ENCODE measurements at places on chromosomes 5 and 9. TPM values are rescaled to one million over a fixed set of nuclear protein-coding genes. Genes with fewer than 3 reads are reported as not detected.

DNA sequence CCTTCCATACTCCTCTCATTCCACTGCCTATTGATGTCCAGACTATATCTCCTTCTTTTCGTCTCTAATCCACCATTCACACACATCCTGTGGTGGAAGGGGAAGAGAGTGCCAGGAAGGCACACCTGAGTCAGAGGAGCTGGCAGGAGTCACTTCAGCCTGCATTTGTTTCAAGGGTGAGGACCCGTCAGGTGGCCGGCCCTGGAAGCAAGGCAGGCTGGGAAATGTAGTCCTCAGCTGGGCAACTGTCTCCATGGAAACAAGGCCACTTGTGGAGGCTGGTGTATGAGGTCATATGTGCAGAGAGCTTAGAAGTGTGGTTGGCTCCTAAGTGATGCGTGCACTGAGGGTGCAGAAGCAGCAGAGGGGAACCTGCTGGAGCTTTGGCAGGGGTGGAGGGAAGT is 278.4 kb downstream of the NSG2 start:
- no peak for DNase-seq

DNA sequence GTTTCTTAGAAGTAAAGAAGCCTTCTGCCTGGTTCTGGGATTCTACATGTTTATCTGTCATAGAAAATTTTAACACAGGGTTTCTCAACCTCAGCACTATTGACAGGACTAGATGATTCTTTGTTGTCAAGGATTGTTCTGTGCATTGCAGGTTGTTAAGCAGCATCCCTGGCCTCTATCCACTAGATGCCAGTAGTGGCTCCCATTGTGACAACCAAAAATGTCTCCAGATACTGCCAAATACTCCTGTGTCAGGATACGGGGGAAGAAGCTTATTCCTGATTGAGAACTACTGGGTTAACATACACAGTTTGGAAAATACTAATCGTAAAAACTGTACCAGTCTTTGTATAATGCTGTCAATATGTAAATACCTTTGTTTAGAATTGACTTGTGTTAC is 167.1 kb downstream of the NIPBL start:
- no peak for DNase-seq

GRCh38 chr9:129834489-129835127 is 467 bp downstream of the C9orf78 start:
- DNase-seq, result no peak

- no peak for DNase-seq
These were observed 88.4 kb upstream of the TNFSF8 start for GRCh38 chr9:115018547-115019435.

DNA sequence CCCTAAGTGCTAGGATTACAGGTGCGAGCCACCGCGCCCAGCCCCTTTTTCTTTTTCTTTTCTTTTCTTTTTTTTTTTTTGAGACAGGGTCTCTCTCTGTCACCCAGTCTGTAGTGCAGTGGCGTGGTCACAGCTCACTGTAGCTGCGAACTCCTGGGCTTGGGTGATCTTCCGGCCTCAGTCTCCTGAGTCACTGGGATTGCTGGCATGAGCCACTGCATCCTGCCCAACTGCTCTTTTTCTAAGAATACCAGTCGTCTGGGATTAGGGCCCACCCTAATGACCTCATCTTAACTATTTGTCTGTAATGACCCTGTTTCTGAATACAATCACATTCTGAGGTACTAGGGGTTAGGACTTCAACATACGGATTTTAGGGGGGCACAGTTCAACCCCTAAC is 34.1 kb upstream of the NANS start:
- DNase-seq, result no peak

DNA sequence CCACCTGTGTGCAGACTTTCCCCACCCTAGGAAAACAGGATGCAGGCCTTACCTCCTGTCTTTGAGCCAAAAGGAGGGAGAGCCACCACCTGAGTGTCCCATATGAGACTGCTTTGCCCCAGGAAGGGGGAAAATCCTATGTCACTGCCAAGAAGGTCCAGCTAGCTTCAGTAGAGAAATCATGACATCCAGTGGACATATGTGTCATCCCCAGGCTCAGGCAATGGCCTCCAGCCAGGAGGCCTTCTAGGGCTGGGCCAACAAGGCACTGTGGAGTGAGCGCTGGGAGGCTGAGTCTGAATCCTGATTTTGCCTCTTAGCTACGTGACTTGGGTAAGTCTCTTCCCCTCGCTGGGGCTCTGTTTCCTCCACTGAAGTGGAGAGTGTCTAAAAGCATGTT is 60.2 kb downstream of the SMIM23 start:
- DNase-seq, result peak; percentile 59

GRCh38 chr5:171424726-171425125 is 5.3 kb downstream of the FGF18 start:
- no peak for DNase-seq

DNA sequence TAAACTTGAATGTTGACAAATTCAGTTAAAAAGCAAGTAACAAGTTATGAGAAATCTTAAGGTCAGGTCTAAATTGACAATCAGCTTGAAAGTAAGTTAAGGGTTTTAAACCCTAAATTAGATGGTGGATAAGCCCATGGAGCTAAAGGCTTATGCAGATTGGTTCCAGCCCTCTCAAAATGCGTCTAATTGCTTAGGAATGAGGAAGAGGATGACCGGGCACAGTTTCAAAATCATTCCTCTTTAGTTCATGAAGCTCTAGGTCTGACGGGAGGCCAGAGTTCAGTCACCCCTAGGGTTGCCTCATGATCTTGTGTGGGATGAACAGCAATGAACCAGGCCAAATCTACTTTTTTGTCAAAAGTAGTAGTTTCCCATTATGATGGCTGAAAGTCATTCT is 75.4 kb downstream of the SLC38A9 start:
- no peak for DNase-seq

GRCh38 chr9:4012441-4012840 is 287.4 kb downstream of the GLIS3 start:
- no peak for DNase-seq

DNA sequence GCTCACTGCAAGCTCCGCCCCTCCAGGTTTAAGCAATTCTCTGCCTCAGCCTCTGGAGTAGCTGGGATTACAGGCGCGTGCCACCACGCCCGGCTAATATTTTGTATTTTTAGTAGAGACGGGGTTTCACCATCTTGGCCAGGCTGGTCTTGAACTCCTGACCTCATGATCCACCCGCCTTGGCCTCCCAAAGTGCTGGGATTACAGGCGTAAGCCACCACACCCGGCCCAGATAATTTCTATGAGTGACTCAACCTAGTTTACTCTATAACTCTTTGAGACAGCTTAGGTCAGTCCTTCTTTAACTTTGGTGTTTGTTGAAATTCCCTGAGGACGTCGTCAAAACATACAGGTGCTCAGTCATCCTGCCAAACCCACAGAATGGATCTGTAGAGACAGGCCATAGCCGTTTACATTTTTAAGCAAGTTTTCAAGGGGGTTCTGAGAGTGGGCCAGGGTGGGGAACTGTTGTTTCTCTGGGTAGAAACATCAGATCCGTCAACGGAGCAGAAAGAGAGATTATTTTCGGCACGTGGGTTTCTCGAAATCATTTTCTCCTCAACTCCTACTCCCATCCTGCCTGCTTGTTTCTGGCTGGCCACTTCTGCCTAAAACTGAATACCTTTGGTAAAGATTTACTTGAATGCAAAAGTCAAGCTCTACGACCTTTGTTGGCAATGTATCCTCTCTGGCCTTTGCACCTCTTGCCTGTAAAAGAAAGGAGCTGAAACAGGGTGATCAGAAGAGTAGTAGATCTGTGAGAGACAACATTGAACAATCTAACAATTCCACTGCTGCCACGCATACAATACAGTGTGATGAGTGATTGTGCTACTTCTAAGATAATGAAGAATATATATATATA is 6.0 kb upstream of the BOD1 start:
- no peak for DNase-seq

DNA sequence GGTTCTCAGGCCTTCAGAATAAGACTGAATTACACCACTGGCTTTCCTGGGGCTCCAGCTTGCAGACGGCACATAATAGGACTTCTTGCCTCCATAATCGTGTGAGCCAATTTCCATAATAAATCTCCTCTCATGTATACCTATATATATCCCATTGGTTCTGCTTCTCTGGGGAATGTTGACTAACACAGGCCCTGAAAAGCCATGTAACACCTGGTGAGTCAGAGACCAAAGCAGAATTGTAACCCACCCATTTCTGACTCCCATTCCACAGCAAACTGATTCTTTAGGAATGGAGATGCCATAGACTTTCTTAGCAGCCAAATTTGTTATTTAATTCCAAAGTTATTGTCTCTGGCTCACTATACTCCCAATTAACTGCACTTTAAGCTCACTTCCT is 85.4 kb upstream of the AGXT2 start:
- no peak for DNase-seq

- DNase-seq, result no peak
These were observed 30.5 kb downstream of the NTRK2 start for GRCh38 chr9:84699984-84700383.

GRCh38 chr5:94850960-94851359 is 232.5 kb downstream of the SLF1 start:
- no peak for DNase-seq

DNA sequence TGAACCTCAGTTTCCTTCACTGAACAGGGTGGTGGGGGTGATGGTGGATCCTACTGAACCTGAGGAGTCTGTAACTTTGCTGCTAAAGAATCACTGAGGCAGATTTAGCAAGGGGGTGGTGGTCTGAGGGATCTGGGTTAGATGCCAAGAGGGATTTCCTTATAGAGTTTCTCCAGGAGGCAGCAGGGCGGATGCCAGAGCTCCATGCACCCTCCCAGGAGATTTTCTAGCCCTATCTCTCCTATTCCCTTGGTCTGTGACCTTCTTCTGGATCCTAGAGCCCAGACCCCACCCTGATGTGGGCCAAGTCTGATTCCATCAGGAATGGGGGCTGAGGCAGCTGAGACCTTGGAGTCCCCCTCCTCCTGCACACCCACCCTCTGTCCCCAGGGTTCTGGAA is 6.0 kb downstream of the PTGS1 start:
- peak; percentile 18 for DNase-seq

DNA sequence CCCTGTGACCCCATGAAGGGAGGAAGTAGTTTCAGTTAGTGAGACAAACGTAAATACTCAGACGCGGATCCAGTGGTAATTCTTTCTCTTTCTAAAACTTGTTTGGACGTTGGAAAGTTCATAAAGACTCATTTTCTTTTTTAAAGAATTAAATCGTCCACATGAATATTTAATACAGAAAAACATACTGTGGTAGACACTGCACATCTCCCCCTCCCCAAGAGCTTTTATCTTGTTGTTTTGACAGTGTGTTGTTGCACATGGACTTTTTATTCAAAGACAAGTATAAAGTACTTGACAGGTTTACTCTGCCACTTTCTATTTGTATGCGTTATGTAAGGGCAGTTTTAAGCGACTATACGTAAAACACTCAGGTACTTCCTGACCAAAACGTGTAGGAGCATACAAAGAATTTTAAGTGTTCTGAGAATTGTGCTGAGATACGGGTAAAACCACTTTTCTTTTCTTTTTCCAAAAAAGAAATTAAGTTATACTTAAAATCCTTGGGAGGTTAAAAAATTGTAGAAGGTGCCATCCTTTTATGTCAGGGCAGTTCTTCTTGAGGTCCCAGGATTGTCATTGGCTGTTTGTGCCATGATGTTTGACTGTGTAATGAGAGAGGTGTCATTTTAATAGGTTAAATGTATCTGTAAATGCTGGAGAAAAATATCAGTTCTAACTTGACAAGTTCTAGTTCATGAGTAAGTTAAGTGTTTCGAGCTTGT is 1.3 kb downstream of the NIPBL start:
- no peak for DNase-seq

DNA sequence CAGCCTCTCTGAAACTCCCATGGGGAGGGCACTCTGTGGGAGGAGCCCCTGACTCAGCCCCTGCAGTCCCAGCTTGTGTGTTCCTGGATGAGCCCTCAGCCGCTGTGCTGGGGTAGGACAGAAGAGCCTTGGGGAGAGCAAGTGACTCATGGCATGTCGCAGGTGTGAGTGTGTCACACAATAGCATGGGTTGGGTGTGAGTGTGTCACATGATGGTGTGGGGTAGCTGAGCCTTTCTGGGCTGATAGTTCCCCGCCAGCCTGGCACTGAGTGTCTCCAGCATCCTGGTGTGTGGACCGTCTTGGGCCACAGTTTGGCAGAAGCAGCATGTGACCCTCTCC is 83.4 kb downstream of the PHF2 start:
- DNase-seq, result peak; percentile 10

DNA sequence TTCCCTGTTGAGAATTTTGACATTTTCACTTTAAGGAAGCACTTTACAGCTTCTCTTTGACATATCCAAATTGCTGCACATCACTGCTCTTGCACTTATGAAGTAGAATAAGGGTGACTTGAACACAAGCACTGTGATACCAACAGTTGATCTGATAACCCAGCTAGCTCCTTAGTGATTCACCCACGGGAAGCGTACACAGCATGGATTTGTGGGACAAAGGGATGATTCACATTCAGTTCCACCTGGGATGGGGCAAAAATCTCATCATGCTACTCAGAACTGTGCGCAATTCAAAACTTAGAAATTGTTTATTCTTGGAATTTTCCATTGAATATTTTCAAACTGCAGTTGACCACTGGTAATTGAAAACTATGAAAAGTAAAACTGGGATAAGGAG is 1565.5 kb upstream of the CDH9 start:
- DNase-seq, result no peak

- DNase-seq, result no peak
These were observed 250.7 kb upstream of the PTPRD start for GRCh38 chr9:10863476-10863875.

DNA sequence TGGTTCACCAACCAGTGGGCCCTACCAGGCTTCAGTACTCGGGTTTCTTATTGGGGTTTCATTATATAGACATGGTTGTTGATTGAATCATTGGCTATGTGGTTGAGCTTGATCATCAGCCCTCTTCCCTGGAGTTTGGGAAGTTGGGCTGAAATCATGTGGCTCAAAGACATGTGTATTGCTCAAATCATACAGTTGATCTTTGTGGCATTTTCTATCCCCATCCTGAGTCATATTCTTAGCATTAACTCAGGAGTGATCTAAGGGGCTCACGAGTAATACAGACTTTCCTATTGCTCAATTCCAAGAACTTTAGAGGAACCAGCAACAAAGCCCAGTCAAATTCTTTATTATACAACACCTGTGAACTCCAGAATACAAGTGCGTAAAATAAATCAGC is 66.2 kb downstream of the SMC5 start:
- no peak for DNase-seq

DNA sequence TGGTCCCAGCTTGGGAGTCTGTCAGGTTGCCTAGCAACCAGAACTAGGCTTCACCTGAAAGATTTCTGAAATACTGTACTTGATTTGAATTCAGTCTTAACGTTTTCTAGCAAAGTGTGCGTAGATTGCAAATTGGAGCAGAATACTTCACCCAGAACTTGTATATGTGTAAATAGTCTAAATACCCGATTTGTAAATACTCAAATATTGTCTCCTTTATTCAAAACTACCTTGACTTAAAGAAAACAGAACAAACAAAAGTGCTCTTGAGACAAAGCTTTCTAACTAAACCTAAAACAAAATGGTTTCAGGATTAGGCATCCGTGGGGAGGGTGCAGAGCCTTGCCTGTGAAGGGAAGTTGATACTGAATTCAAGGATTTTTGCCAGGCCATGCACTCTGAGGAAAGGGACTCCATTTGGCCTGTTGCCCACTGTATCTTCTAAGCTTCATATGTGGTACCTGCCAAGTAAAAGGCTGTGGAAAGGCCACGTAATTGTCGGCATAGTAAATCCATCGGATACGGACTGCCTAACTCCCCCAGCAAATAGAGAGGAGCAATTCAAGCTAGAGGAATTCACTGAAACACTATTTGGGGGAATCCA is 744 bp upstream of the HMGCS1 start:
- no peak for DNase-seq

The OSTF1 gene
- total RNA-seq, result 32.7 TPM

The PRR7 gene
- total RNA-seq, result 1.6 TPM

The TOR4A gene
- total RNA-seq, result 9.4 TPM

The CETN3 gene
- 24.7 TPM for total RNA-seq

The ANKRD31 gene
- total RNA-seq, result 0.06 TPM

The INSL6 gene
- total RNA-seq, result not detected

The ANKRD20A1 gene
- total RNA-seq, result 1.8 TPM

The IGIP gene
- total RNA-seq, result 12.3 TPM
